Activated T-helper 2 cell treated with anti-CD3 and anti-CD28 coated beads, Interferon-gamma antibody, Interleukin-2, Interleukin-4, amounts not matched to agents 10 μg/mL and 5 μg/mL and 100 μg/mL, durations not matched to agents 14 hours and 24 hours and 36 hours (primary cell): ENCODE measurements at places on chromosomes 1 and 21.

DNA sequence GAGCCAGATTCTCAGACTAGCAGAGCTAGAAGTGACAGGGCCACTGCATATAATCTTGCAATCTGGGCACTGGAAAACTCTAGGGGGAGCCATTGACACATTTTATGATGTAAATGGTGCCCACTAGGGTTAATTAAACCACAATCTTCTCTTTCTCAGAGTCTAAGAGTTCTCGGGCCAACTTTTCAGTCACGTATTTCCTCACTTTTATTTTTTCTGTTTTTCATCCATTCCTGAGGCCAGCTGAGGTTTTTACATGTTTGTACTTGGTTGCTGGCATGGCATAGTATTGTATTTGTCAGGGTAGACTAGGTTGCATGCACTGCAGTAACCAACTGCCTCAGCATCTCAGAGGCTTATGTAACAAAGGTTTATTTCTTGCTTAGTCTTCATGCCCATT is 138.2 kb downstream of the ZNF326 start:
- no peak for DNase-seq

DNA sequence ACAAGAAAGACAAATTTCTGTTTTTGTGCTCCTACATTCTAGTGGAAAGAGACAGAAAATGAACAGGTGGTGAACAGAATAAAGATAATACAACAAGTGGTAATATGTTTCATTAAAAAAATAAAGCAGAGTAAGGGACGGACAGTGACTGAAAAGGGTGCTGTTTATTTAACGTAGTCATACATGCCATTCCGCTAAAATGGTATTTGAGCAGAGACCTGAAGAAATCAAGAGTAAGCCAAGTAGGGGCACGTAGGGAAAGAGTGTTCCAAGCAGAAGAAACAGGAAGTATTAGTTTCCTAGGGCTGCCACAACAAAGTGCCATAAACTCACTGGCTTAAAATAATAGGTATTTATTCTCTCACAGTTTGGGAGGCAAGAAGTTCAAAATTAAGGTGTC is 65.6 kb upstream of the KCTD3 start:
- DNase-seq, result no peak

GRCh38 chr1:103371234-103371633 is 154.3 kb upstream of the RNPC3 start:
- DNase-seq, result no peak

- DNase-seq, result no peak
Observed at GRCh38 chr1:17725084-17725719, 29.9 kb upstream of the ACTL8 start.

GRCh38 chr1:109643385-109644230 is 12.3 kb upstream of the GSTM4 start:
- DNase-seq, result peak; percentile 81

- DNase-seq, result no peak
Observed at GRCh38 chr1:86507935-86508582, 38.8 kb upstream of the CLCA4 start.

DNA sequence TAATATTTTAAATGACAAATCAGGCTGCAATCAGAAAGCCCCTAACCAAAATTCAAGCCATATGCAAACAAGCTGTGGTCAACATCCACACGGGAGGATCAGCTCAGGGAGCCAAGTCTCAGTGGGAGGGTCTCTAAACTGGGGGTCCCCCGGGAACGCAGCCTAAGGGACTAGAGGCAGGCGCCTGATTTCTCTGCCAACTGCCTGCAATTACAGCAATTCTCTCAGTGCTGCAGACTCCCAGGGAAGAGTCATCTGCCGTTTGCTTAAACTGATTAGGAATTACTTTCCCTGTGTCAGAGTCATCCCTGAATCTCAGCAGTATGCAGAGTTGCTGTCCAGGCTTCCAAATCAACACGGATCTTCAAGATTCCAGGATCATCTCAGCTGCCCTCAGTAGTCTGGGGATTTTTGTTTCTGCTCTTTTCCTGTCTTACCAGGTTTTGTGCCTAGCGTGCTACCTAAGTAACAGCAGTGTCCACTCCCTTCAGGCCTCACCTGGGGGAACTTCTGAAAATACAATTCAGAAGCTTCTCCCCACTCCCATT is 247.8 kb downstream of the RRAGC start:
- no peak for DNase-seq
